Osteoblast (primary cell): ENCODE measurements at places on chromosomes 11 and 22. TPM values are rescaled to one million over a fixed set of nuclear protein-coding genes. Genes with fewer than 3 reads are reported as not detected.

The OR52H1 gene
- 0.29 and 0.36 TPM in 2 replicates for total RNA-seq

The THY1 gene
- total RNA-seq: 308 and 400 TPM in 2 replicates

The LRRC32 gene
- 37.6 and 41.3 TPM in 2 replicates for total RNA-seq

GRCh38 chr11:113168354-113169342 is 145.7 kb upstream of the TTC12 start:
- no peak overlapping the region for H3K27ac ChIP-seq
- no peak overlapping the region for H3K4me3 ChIP-seq
- H3K36me3 ChIP-seq: no peaks in the 10 kb centered on the region
- DNase-seq: no peak

DNA sequence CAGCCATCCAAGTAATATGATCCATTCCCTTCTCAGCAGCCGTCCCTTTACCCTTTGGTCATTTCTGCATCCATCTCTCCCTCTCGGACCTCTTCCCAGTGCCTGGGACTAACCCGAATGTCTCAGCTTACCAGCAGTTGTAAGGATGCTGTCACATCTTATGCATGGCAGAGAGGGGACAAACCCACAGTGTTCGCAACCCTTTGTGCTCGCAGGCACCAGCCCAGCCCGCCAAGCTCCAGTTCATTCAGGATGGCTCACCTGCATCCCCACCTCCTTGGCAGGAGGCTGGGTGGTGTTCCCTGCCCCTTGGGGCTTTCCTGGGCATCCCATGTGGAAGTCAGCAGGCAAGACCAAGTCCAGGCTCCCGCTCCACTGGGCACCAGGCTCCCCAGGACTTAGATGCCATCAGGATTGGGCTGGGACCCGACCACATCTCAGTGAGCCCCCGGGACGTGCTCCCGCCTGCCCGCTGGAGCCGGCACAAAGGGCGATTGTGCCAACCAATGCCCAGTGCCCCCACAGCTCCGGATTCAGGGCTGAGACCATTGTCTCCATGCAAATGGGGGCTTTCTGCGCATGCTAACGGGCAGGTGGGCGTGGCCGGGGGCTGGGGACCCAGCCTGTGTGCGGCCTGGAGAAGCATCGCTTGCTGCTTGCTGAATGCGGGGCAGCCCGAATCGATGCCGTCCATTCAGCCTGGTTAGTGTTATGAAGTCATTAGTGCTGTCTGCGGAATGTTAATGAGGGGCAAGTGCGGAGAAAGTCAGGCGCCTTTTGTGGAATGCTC is 108.6 kb downstream of the KCNQ1OT1 start:
- H3K27me3 ChIP-seq: peaks cover 3% of the 10 kb centered on the region
- H3K4me3 ChIP-seq: no peak overlapping the region
- H3K4me1 ChIP-seq: no peaks in the 10 kb centered on the region
- no peaks in the 10 kb centered on the region for H3K36me3 ChIP-seq
- DNase-seq: peak; percentile 87

DNA sequence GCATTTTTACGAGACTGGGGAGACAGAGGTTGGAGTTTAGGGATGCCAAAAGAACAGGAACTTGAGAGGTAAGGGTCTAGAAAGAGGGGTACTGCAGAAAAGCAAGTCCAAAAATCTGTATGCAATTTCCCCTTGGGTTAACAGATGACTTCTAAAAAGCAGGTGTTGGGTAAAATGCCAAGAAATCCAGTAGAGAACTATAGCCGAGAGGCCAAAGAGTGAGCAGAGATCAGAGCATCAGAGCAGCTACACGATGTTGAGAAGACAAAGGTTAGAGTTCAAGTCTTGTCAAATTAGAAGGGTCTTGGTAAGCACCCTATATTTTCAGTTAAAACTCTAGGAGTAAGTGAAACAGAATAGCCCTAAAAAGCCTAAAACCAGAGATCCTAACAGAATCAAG is 145.2 kb downstream of the FCHSD2 start:
- H3K4me1 ChIP-seq: peaks cover 4% of the 10 kb centered on the region
- no peak for DNase-seq
- no peak overlapping the region for H3K27ac ChIP-seq

DNA sequence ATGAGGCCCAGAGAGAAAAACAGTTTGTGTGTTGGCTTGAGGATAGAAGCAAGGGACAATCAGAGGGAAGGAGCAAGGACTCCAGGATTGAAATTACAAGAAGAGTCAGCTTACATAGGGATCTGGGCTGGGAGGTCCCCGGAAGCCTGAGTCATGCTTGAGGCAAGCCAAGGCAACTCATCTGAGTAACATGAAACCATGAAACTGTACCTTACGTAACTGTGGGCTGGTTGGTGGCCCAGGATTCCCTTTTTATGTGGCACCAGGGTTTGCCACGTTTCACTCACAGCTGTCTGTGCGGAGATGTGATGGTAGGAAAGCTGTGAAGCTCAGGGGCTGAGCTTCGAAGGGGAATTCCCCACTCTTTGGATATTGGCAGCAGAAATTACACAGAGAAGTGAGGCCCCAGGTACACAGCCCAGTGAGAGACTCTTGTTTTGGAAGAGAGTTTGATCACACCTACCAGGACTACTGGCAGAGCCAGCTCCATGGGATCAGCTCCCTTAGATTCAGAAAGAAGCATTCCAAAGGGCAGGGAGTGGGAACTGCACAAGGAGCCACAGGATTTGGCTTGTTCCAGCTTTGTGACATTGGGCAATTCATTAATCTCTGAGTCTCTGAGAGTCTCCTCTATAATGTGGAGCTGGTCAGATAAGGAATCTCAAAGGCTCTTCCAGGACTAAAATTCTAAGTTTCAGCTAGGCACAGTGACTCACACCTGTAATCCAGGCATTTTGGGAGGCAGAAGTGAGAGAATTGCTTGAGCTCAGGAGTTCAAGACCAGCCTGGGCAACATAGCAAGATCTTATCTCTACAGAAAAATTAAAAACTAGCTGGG is 7.8 kb downstream of the SLC5A1 start:
- H3K4me3 ChIP-seq: no peak overlapping the region
- H3K36me3 ChIP-seq: no peaks in the 10 kb centered on the region
- H3K27ac ChIP-seq: peak overlapping the region; percentile 39
- peaks cover 16% of the 10 kb centered on the region for H3K27me3 ChIP-seq
- H3K4me1 ChIP-seq: peaks cover 10% of the 10 kb centered on the region
- peak; percentile 85 for DNase-seq

DNA sequence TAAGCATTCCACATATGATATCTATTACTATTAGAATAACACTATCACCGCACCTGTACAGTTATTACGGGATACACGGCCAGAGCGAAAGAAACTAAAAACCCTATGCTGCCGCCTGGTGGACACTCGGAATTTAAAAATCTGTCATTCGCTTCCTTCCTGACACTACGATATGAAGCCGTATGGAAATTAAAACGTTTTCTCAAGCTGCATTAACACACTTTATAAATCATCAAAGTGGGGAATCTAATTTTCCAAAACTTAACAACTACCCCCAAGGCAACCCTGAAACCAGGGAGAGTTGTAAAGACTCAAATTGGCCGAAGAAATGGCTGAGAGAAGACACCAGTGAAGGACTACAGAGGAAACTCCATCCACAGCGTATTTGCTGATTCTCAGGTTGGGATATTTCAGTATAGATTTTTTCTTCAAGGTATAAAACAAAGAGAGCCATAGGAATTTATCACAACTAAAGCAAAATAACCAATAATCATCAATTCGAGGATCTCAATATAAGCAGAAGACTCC is 1.4 kb downstream of the CCDC73 start:
- DNase-seq: peak; percentile 39
- H3K27ac ChIP-seq: no peak overlapping the region
- peak overlapping the region; percentile 46 for H3K4me3 ChIP-seq
- no peaks in the 10 kb centered on the region for H3K36me3 ChIP-seq
- H3K4me1 ChIP-seq: no peaks in the 10 kb centered on the region
